ENCODE measurements at places on chromosomes 11 and 22.

DNA sequence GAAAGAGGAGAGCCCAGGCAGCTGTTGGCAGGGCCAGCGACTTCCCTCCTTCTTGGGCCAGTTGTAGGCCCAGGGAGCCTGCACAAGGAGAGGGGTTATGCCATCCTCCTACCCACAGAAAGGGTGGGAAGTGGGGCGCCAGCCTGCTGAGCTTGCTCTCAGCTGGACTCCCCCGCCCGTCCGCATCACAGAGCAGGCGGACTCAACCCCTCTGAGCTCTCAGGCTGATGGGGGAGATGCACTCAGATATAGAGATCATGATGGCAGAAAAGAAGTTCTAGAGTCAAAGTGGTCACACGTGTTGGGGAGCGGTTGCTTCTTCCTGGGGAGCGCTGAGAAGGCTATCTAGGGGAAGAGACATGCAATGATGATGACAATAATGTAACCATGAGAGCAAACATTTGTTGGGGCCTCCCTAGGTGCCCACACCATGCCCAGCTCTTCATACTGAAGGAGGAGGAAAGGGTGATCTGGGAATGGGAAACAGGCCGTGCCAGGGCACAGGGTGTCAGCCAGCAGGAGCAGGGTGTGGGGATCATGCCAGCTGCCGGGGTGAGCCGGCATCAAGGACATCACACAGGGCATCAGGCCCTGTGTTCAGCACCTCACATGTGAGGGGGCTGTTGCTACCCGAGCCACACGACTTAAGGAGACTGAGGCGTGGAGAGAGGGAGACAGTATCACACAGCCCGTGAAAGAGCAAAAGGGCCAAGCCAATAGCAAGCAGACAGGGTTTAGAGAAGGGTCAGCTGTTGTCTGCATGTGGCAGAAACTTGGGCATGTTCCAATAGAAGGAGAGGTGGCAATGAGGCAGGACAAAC, 7.7 kb downstream of the SLC35E4 start:
- DNase-seq = no peak

- DNase-seq = no peak
Observed at GRCh38 chr11:132037467-132037862, 667.0 kb downstream of the NTM start.

DNA sequence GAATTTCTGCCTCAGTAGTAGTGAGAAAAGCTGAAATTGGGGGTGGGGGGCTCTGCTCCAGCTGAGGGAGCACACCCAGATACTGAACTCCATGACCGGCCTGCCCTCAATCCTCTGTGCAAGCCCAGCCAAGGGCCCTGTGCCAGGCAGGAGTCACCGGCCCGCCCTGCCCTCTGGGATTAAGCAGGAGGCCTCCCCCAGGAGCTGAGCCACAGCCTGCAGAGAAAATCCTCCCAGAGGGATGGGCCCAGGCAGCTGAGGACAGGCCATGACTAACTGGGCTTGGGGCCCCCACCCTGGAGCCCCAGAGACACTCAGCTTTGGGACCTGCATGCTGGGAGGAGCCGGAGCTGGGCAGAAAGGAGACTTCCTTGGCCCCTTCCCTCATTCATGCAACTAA, 48.8 kb downstream of the MN1 start:
- no peak for DNase-seq

- DNase-seq = no peak
Observed at GRCh38 chr11:20559523-20560300, 39.7 kb upstream of the SLC6A5 start.

- no peak for DNase-seq
Observed at GRCh38 chr11:79264284-79264683, 176.5 kb downstream of the TENM4 start.

- DNase-seq = no peak
Observed at GRCh38 chr11:43638717-43639116, 41.8 kb upstream of the HSD17B12 start.

DNA sequence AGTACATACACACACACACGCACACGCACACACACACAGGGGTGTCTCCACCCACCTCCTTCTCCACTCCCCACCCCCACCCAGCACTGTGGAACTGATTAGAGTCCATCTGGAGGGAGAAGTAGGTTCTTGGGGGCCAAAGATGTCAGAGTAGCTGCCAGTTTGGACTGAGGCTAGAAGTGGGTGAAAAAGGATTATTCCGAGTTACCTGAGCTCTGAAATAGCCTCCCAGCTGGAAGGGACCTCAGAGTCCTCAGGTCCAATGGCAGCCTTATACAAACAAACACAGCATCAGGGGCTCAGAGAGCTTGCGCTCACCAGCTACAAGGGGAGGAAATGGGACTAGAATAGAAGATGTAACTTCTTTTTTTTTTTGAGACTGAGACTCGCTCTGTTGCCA, 20.8 kb downstream of the IL10RA start:
- no peak for DNase-seq

DNA sequence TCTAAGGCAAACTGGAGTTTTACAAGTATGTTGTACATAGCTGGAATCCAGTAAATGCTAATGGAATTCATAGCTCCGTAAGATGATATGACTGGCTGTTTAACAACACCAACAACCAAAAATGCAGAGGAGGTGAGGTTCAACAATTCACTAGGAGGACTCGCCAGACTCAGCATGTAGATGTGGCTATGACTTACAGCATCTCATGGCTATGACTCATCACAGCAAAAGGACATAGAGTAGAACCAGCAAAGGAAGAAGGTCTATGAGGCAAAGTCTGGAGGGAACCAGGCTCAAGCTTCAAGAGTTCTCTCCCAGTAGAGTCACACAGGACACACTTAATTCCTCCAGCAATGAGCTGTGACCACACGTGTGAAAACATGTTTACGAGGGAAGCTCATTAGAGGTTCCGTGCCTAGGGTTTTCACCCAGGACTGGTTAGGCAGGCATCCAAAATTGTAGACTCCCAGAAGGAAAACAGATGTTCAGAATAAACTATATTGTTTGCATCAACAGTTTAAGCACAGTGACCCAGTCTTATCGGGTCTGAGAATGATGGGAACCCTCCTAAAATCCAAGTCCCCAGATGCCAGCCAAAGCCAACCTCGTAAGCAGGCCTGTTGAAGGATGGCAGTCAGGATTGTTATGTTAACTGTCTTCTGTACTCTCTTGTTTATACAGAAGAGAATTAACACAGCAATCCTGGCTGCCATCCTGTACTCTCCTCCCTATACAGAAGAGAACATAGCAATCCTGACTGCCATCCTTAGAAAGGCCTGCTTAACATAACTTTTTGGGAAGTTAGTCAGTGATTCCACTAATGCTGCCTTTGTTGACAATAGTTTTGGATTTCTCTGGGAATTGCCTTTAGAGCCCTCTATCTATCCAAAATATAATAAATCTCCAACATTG, 116.6 kb downstream of the LARGE1 start:
- DNase-seq = no peak

GRCh38 chr11:15473954-15474837, 359.5 kb downstream of the INSC start:
- DNase-seq = no peak

- no peak for DNase-seq
Observed at GRCh38 chr11:67392183-67392715, 463 bp downstream of the RAD9A start.

DNA sequence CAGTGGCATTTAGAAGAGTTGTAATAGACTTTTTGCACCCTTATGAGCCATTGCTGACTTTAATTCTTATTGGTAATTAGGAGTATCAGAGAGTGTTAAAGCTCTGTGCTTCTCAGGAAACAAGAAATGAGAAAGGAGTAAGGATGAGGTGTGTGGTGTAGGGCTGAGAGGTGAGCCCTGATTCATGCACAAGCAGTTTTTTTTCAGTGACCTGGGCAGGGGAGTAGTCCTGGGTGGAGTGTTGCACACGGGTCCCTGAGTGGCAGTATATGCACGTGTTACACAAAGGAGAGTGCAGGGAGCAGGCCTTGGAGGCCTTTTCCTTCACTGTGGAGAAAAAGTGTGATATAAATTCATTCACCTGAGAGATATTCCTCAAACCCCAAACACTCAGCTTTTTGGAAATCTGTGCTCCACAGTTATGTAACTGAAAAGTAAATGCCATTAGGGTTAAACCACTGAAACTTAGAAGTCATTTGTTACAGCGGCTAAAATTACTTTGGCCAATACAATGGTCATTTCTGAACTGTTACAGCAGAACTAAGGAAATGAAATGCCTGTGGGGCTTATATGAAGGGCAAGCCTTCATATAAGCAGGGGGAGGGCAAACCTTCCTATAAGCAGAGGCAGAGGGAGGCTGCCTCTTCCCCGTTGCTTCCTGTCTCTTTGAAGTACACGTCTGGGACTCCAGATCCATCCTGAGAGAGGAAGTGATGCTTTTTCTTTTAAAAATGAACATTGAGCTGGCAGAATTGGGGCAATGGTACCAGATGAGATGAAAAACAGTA, 62.6 kb upstream of the OLFML1 start:
- DNase-seq = no peak

DNA sequence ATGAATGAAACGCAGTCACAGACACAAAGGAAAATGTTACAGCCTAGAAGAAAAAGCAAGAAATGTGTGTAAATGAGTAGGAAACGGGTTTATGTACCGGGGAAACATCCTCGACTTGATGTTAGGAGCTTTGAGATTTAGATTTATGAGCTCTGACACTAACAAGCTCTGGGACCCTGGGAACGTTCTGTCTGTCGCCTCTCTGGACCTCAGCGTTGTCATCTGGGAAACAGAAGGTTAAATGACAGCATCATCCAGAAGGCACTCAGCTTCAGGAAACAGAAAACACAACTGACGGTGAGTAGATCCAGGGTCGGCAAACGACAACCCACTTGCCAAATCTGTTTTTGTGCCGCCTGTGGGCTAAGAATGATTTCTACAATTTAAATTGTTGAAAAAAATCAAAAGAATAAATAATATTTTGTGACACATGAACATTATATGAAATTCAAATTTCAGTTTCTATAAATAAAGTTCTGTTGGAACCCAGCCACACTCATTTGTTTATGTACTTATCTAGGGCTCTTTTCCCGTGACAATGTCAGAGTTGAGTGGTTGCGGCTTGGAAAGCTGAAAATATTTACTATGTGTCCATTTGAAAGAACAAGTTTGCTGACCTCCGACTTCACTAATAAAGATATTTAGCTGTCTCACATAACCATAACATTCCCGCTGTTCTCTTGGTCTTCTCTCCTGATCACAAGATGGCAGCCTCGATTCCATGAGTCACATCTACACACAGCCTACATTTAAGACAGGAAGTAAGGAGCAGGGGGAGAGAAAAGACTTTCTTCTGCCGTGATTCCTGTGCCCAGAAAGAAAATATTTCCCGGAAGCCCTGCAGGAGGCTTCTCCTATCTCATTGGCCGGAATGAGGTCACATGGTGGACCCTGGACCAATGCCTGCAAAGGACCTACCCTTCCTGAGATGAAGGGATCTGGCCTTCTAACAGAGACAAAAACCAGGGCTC, 47.1 kb upstream of the SYT13 start:
- no peak for DNase-seq

- DNase-seq = no peak
Observed at GRCh38 chr11:128507936-128508335, 79.4 kb downstream of the ETS1 start.

GRCh38 chr22:38462960-38463784, 4.7 kb upstream of the KDELR3 start:
- DNase-seq = no peak

- no peak for DNase-seq
Observed at GRCh38 chr11:70103256-70103975, 25.3 kb downstream of the ANO1 start.

GRCh38 chr11:69523453-69523852, 42.0 kb downstream of the LINC01488 start:
- no peak for DNase-seq

DNA sequence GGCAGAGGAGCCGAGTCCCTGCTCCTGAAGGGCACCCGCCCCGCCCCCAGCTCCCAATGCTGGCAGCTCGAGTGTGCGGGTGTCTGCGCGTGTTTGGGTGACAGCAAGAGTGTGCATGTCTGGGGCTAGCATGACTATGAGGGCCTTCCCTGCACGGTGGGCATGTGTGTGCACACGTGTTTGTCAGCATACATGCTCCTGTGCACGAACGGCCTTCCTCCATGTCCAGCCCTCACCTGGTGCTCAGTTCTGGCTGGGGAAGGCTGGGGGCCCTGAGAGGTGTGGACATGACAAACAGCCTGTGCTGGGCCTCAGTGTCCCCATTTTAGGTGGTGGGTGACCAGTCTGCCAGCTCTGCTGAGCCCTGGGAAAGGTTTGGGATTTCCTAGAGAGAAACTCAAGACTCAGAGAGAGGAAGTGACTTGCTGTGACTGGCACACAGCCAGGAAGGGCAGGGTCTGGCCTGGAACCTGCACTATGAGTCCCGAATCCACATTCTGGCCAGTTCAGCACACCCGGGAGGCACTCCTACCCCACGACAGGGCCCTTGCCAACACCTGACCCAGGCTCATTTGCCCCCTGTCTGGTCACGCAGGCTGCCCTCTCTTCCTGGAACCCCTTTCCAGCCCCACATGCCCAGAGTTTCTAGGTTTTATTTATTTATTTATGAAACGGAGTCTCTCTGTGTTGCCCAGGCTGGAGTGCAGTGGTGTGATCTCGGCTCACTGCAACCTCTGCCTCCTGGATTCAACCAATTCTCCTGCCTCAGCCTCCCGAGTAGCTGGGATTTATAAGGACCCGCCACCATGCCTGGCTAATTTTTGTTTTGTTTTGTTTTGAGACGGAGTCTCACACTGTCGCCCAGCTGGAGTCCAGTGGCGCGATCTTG, 3.3 kb upstream of the SHISA8 start:
- no peak for DNase-seq

DNA sequence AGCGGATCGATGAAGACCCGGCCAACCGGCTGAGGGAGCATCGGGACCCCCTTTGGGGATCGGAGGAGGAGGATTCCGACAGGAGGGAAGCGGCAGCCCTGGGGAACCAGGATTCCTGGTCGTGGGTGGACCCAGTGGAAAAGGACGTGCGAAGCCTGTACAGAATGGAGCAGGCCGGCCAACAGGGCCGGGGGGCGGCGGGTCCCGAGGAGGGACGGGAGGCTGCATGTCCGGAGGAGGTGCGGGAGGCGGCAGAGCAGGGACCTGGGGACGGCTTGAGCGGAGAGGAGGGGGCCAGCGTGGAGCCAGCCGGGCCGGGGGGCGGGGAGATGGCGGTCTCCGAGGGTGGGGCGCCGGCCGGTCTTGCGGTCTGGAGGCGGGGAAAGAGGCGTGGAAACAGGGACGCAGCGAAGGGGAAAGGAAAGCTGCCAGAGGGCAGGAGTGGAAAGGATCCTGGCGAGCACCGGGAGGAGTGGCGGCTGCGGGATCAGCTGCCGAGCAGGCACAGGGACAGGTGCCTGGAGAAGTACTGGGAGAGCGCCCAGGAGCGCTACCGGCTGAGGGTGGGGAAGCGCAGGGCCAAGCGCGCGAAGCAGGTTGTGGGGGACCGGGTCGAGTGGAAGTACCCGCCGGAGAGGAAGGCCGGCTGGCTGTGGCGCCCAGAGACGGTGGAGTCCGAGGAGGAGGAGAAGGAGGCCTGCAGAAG, at the start of gene ANO5:
ANO5 (plus strand) TSS at position 444 of the 706 bp plus-strand sequence. CDS start 408 bp downstream, outside the sequence.
- no peak for DNase-seq

DNA sequence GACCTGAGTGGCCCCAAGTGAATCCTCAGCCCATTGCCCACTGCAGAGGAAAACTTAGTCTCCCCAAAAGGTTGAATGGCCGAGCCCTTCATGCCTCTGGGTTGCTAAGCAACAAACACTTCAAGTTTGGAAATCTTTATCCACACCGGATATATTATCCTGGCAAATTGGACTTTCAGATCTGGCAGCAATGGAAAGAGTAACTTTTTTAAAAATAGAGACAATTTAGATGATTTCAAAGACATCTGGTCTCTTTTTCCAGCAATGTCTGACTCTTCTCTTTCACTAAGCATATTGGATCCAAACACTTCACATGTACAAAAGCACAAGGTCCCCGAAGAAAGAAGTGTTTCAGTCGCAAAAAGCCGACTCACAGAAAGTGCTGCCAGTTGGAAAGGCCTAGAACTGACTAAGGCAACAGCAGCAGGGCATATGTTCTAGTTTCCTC, 505.3 kb downstream of the SOX6 start:
- DNase-seq = no peak

GRCh38 chr11:30143098-30143705, 87.6 kb upstream of the FSHB start:
- DNase-seq = no peak
